HEK293T (cell line): ENCODE measurements at places on chromosomes 7 and 10.

DNA sequence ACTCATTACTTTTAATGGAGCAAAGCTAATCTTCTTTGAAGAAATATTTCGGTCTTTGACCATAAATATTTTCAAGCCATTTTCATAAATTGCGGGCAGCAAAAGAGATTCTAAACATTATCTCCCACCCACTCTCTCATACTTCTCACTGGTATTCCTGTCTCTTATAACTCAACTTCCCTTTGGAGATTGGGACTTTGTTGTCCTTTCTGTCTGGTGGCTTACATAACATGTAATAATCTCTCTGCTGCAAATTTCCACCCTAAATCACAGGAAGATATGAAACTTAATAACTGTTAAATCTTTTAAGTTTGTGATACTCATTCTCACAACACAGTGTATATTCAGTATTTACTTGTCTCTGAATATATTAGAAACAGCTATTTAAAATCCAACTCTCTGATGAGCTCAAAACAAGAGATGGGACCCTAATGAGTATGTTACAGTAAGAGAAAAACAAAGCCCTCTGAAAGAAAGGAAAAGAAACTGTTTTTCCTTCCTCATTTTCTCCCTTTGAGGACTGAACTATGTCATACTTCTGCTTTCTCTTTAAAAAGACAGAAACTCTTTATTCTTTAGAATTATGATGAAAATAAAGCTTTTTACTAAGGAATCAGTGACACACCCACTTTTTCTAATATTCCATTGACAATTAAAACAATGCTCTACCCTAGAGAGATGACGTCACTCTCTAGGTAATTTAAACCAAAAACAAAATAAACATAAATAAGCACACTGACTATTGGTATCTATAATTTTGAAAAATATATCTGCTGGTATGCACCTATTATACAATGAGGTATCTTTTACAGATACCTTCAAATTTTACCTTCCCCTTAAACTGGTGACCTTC, 14.7 kb downstream of the CALCR start:
- no peak for DNase-seq

DNA sequence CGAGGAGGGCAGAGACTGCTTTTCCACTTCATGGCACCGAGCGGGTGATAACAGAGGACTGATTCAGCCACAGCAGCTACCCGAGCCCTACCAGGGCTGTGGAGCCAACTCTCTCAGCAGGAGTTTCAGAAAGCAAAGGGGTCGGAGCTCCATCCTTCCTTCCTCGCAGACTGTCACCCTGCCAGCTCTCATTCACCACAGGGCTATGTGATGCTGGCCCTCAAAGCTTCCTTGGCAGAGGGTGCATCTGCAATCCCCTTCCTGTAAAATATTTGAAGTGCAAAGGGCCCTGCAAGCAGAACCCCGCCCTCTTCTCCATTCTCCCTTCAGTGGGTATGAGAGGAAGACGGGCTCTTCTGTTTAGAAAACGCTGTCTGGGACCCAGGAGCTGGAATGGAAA, 105.3 kb upstream of the LYZL2 start:
- DNase-seq: no peak

DNA sequence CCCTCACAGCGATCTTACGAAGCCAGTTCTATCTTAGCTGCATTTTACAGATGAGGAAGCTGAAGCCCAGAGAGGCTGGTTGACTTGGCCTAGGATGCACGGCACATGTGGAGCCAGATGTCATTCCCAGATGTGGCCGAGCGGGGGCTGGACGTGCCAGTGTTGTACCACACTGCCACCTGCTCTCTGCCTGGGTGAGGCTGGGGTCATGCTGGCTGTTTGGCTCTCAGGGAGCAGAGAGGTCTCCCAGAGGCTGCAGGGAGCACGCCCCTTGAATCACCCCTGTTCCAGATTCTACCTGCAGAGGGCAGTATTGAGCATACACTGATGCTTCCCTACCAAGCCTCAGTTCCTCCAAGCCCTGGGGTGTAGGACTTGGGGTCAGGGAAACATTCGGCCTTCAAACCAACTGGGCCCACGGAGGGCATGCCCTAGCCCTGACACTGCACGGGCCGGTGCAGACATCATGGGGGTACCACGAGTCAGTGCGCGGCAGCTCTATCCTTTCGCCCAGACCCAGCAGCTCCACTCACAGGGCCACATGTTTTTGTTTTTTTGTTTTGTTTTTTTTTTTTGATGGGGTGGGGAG, 3.8 kb upstream of the GTF2IRD1 start:
- DNase-seq: peak; percentile 81

DNA sequence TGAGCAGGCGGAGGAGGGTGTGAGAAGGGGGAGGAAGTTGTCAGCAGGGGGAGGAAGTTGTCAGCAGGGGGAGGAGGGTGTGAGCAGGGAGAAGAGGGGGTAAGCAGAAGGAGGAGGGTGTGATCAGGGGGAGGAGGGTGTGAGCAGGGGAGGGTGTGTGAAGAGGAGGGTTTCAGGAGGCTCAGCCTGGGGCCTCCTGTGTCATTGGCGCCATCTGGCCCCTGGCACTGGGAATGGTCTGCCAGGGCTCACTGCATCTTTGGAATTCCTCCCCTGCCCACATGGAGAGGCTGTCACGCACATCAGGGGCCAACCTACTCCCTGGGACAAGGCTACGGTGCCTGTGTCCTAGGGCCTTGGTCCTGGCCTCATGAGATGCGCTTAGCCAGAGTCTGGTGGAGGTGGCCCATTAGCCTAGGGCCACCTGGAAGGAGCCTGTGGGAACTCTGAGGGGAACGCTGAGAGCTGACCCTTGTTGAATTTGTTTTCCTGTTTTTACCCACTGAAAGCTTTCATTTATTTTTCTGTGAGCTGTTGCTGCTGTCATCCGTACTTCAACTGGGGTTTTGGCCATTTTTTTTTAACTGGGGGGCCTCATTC, 18.0 kb downstream of the CAMK2B start:
- DNase-seq: no peak

- no peak for DNase-seq
These were observed 27.3 kb downstream of the HERC4 start for GRCh38 chr10:68047554-68048327.

DNA sequence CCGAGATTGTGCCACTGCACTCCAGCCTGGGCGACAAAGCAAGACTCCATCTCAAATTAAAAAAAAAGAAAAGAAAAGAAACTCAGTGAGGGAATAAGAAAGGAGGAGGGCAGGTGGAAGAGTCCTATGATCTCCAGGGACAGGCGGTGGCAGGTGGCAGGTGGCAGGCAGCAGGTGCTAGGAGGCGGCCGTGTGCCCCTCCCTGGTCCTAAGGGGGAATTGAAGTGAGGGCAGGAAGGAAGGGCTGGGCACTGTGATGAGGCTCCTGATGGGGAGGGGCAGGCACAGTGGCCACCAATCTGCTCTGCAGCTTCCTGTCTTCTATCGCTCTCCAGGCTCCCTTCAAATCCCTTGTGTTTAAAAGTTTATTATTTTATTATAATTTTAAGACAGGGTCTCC, 41.2 kb upstream of the UBE3C start:
- DNase-seq: no peak

DNA sequence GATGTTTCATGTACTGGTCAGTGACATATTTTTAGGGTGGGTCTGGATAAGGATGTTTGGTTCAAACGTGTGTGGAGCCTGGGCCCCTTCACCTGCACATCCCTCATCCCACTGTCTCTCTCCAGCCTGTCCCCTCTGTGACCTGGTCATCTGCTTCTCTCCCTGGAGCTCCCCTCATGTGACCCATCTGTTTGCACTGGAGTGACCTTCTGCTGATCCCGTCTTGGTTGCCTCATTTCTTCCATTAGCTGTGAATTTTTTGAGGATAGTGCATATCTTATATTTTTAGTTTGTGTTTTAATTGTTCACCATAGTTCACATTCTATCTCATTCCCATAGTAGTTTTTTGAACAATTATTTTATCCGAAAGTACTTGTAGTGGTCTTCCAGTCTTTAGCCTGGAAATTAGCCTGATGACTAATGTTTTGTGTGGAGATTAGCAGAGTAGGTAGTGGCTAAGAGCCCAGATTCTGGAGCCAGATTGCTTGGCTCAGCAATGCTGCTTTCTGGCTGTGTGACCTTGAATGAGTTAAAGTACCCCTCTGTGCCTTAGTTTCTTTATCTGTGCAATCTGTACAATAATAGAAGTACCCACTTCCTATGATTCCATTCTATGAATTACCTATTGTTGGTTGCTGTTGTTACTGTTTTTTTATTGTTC, 224.5 kb downstream of the LRMDA start:
- DNase-seq: no peak

GRCh38 chr10:43065761-43066160, 11.1 kb upstream of the RET start:
- no peak for DNase-seq

DNA sequence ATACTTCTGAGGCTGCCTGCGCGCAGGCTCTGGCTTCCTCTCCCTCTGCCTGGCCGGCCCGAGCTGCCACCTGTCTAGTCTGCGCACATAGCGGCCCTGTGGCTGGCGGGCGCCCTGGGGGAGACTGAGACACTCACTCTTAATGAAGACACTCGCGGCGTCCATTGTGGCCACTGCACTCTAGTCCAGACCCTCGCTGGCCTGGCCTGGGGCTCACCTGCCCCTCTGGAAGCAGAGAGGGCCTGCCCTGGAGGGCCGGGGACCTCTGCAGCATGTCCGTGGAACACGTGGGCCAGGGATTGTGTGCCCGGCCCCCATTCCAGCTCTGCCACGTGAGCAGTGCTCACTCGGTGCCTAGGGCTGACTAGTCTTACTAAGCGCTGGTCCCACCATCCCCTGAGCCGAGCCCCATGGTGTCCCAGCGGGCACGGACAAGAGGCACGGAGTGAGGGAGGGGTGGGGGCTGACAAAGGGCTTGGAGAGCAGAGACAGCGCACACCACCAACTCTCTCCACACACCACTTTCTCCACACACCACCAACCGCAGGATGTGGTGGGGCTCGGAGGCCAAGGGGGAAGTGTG, 149.3 kb downstream of the ELFN1 start:
- no peak for DNase-seq

- no peak for DNase-seq
These were observed 176.8 kb downstream of the PKD1L1 start for GRCh38 chr7:47771336-47771989.

GRCh38 chr7:87187120-87187519, 32.4 kb downstream of the TMEM243 start:
- no peak for DNase-seq

- no peak for DNase-seq
These were observed 46.5 kb downstream of the COL17A1 start for GRCh38 chr10:104038958-104039752.

- DNase-seq: no peak
These were observed 15.9 kb downstream of the SKIDA1 start for GRCh38 chr10:21509341-21510240.

- no peak for DNase-seq
These were observed 526.7 kb upstream of the NRP1 start for GRCh38 chr10:33861016-33861704.

DNA sequence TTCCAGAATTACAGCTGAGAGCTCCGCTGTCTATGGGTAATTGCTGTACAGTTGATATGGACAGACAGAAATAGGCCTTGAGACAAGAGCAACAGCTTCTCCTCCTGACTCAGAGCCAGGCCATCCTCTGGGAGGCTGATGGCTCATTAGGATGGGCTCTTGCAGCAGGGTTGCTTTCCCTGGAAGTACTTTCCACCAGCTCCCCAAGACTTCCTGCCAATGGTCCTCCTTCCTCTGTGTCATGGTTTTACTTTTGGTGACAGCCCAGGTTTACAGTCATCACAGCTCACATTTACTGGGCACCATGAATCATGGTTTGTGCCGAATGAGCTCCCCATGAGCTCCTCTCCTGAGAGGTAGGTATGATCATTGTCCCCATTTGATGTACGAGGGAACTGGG, 131.8 kb downstream of the HECW1 start:
- no peak for DNase-seq

DNA sequence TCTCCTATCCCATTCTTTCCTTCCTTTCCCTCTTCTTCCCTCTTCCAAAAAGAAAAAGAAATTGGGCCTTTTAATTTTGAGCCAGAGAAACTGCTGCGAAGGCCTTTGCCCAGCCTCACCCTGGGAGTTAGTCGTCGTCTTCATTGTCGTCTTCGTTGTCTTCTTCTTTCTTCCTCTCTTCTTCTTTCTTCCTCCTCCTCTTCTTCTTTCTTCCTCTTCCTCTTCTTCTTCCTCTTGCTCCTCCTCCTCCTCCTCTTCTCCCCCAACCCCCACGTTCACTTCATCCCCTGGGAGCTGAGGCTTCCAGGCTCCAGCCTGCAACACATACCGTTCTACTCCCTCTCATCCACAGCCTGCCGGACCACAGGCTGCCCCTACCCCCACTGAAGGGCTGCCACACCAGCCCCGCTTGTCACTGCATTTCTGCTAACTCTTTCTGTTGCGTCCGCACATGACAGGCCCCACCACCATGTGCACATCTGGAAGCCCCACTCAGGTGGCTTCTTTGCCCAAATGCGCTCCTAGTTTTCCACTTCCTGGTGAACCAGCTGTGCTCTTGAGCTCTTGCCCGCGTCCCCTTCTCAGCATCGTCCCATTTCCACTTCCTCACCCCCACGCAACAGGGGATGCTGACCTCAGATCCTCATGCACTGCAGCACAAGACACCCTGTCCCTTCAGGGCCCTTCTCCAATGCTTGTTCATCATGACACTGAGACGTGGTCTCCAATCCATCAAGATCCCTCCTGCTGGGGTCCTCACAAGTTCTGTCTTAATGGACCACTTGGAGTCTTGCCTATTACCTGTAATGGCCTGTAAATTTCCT, 94.9 kb upstream of the SH2B2 start:
- no peak for DNase-seq

GRCh38 chr10:124573726-124574455, 112.3 kb downstream of the LHPP start:
- DNase-seq: no peak

- peak; percentile 91 for DNase-seq
These were observed at the start of gene EBF3 for GRCh38 chr10:129963641-129964501. EBF3 (minus strand) TSS chr10:129964274; CDS start chr10:129963768, 506 bp downstream.

GRCh38 chr7:16649196-16649595, 3.2 kb downstream of the BZW2 start:
- DNase-seq: no peak

DNA sequence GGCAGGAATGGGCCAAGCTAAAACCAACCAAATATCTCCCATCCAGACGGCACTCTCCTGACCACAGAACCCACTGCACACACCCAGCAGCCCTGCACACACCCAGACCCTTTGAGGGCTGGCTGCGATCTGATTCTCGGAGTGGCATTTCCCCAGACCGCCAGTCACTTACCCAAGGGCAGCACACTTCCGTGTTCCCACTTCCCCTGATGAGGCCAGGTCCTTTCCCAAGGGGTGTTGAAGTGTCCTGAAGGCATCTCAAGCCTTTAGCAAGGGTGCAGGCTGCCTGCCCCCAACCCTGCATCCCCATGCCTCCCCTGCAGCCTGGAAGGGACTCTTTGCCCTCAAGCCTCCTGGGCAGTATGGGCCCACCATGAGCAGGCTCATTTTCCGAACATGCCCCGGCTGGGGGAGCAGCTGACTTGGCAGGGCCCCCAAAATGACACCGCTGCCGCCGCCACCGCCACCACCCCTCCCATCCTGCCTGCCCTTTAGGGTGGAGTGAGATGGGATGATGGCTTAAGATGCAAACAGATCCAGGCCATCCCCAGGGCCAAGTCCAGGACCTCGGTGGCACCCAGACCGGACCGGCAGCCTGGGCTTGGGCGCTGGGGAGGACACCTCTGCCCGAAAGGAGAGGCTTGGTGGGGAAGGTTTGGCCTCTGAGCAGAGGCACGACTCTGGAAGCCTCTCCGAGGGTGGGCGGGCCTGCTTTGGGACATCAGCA, 159.8 kb downstream of the NRF1 start:
- DNase-seq: no peak

- DNase-seq: no peak
These were observed 64.6 kb downstream of the JAZF1 start for GRCh38 chr7:28116041-28116440.

- no peak for DNase-seq
These were observed 117.5 kb upstream of the LAMB4 start for GRCh38 chr7:108247614-108248013.
